Left hindlimb (tissue), 1 donor: ENCODE measurements at places on chromosomes 6 and 20.

GRCh38 chr6:34278833-34279232 is 30.0 kb upstream of the SMIM29 start:
- no peak for DNase-seq

GRCh38 chr20:23096097-23096496 is 10.0 kb upstream of the CD93 start:
- DNase-seq: no peak

GRCh38 chr6:170222498-170223471 is 68.1 kb downstream of the DLL1 start:
- DNase-seq: peak; percentile 51

DNA sequence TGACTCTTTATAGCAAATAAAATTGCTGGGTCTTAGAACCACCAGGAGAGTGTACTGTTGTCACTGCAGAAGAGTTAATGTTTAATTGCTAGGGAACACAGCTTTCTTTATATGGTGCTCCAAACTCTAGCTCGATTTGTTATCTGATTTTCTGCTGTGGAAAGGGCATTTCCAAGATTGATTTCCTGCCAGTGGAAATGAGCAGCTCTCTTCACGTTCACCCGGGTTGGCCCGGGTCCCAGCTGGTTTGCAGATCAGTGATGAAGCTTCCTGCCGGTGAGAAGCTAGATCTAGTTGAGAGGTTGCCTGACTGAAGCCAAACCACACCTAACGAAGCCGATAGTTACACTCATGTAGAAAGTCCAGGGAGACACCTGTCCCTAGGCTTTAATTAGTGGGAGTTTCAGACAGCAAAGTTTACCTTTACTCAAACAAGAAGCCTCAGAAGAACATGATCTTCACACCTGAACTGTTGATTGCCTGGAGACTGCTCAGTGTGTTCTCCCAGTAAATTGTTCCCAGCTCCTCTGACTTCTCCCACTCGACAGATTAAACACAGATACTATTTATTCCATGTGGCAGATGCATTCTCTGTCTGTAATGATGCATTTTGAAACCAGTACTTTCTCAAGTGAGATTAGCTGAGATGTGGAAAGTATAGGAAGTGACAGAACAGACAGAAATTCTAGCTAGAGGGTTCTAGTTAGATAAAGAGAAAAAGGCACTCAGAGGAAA is 27.8 kb downstream of the PAQR8 start:
- no peak for DNase-seq

- no peak for DNase-seq
Observed at GRCh38 chr20:51529081-51529681, 13.3 kb downstream of the NFATC2 start.

DNA sequence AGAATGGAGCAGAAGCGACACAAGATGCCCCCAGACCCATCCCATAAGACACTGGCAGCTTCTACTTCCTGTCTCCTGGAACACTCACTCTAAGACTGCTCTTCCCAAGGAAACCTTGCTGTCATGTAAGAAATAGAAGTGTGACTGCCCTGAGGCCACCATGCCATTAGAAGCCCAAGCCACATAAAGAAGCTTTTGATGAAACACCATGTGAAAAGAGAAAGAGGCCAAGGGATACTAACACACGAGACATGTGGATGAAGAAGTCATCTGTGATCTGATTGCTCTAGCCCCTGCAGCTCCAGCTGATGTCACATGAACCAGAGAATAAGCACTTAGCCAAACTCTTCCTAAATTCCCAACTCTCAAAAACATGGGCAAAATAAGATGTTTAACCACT is 117.9 kb upstream of the PCSK2 start:
- no peak for DNase-seq

DNA sequence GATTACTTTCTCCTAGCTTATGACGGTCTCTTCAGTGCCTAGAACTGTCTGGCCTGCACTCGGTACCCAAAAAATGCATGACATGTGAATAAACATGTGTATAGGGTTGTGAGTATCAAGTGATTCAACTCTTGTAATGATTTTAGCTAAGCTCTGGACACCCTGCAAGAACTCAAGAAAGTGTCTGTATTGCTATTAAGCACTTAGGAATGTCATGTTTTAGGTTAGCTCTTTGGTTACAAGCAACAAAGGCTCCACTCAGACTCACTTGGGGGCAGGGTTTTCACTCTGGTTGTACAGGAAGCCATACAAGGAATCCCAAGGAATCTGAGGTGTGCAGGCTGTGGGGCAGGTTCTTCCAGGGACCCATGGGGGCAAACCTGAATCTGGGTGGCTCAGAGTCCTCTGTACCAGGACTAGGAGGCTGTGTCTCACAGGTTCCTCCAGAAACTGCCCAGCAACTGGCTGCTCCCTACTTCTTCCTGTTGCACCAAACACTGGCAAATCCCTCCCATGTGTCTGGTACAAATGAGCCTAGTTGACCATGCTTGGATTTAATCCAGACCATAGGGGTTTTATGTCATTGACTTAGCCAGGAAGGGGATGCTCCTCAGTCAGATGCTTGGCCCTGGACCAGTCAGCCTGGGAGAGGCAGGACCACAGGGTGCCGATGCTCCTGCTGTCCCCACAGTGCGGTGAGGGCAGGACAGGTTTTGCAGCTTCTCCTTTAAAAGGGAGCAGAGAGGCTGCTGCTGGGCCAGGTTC is 77.9 kb upstream of the CDH4 start:
- no peak for DNase-seq

- no peak for DNase-seq
Observed at GRCh38 chr6:14876778-14877613, 368.9 kb upstream of the JARID2 start.

GRCh38 chr20:58461899-58462298 is 53.3 kb downstream of the APCDD1L start:
- no peak for DNase-seq
